ENCODE measurements at places on chromosomes 1 and 21. TPM values are rescaled to one million over a fixed set of nuclear protein-coding genes. Genes with fewer than 3 reads are reported as not detected.

Gene MAP10
- 2.6 TPM for total RNA-seq

Gene SH2D5
- total RNA-seq, result not detected

Gene RIMS3
- total RNA-seq, result 0.92 TPM

Gene A3GALT2
- not detected for total RNA-seq

Gene C1orf53
- total RNA-seq, result 4.9 TPM

- no peak for DNase-seq
These were observed 24.2 kb downstream of the GNG4 start for GRCh38 chr1:235625340-235625739.

- no peak for DNase-seq
These were observed 10.2 kb upstream of the CREG1 start for GRCh38 chr1:167563579-167564246.

DNA sequence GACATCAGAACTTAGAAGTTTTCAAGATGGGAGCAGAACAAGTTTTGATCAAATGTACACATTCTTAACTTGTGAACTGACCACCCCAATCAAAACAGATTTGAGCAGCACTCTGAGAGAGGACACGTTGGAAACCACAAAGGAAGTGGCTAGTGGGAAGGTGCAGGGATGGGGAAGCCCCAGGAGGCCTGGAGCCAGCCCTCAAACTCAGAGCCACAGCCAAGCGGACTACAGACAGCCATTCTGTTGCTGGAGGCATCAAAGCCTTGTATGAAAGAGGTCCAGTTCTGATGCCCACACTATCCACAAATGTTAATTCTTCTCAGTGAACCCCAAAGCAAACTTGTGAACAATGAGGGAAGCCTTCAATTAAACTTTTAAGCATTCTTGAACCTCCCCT lies 143.6 kb upstream of the RAB4A start:
- DNase-seq, result no peak

- no peak for DNase-seq
These were observed 34.8 kb upstream of the IKBKE start for GRCh38 chr1:206435445-206435844.

- peak; percentile 90 for DNase-seq
These were observed 7.0 kb upstream of the POFUT2 start for GRCh38 chr21:45294509-45295291.

- DNase-seq, result no peak
These were observed 684 bp downstream of the IFI16 start for GRCh38 chr1:159010391-159010790.

GRCh38 chr1:209743145-209743482 lies 12.7 kb upstream of the TRAF3IP3 start:
- DNase-seq, result peak; percentile 62

- no peak for DNase-seq
These were observed 46.5 kb downstream of the KCNJ15 start for GRCh38 chr21:38303300-38303699.

DNA sequence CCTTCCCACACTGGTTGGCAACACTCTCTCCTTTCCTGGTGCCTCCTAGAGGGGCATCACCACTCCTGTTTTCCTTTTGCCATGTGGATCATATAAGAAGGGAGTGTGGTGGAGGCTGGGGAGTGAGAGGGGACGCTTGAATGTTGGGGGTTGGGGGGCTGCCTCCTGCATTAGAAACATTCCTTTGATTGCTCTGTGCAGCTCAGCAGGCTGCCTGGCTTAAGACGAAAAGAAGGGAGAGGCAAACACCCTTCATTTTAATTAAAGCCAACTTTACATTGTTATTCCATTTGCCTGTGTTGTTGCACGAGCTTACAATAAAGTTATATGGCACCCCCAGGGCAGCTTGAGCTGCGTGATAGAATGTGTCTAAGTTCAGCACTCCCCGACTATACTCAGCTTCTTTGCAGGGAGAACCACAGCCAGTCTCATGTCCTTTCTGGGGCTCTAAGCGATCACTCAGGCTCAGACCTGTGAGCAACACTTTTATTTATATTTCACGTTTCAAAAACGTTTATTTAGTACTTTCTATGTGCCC lies 57.4 kb downstream of the FOXD2 start:
- DNase-seq, result no peak

Data from left ventricle myocardium superior (tissue), 1 donor.